Mammary epithelial cell (primary cell): ENCODE measurements at places on chromosomes 3 and 15.

DNA sequence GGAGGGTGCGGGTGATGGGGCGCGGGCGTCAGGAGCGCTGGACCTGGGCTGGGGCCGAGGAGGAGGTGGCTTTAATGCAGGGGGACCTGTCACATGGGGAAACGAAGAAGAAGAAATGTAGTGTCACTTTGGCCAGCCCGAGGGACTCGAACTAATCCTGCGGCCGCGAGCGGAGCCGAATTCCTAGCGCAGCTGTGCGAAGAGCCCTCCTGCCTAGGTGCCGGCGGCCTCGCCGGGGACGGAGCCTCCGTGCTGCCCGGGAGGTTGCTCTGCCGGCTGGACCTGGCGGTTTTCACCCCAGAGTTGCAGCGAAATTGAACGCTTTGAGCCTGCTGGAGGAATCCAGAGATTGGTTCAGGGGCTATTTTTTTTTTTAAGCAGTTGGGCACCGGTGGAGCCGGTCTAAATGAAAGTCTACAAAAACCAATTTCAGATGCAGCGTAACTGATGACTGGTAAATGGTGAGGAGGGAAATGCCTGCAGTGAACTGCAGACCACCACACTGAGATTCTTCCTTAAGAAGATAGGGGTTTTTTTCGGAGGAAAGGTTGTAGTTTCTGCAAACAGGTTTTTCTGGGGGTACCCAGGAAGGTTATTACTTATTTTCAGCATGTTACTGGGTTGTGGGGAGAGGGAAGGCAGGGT is 662 bp downstream of the TMEM108 start:
- no peak for DNase-seq

- DNase-seq: no peak
These were observed 1.4 kb downstream of the DVL3 start for GRCh38 chr3:184156522-184156955.

DNA sequence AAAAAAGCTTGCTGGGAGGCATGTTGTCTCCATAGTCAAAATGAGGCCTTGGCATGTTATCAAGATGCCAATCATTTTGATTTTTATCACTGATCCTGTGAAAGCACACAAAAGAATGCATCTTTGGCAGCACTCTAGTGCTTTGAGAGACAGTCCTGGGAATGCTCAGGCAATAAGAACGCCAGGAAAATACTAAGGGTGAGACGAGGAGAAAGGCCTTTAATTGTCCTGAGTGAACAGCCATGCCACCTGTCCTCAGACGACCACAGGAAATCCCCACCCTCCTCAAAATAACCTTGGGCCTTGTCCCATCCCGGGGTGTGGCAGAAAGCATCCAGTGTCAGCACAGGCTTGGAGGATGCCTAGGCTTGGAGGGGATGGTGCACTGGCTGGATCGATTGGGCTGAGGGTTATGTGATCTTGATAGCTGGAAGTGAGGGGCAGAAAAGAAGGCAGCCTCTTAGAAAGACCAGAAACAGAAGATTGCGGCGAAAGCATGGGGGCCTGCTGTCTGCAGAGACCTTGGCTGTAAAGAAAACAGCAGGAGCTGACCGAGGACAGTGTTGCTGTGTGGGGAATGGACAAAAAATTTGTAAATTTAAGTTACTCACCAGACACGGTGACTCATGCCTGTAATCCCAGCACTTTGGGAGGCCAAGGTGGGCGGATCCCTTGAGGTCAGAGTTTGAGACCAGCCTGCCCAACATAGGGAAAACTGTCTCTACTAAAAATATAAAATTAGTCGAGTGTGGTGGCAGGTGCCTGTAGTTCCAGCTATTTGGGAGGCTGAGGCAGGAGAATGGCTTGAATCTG is 7.3 kb downstream of the TMEM158 start:
- DNase-seq: peak; percentile 64

DNA sequence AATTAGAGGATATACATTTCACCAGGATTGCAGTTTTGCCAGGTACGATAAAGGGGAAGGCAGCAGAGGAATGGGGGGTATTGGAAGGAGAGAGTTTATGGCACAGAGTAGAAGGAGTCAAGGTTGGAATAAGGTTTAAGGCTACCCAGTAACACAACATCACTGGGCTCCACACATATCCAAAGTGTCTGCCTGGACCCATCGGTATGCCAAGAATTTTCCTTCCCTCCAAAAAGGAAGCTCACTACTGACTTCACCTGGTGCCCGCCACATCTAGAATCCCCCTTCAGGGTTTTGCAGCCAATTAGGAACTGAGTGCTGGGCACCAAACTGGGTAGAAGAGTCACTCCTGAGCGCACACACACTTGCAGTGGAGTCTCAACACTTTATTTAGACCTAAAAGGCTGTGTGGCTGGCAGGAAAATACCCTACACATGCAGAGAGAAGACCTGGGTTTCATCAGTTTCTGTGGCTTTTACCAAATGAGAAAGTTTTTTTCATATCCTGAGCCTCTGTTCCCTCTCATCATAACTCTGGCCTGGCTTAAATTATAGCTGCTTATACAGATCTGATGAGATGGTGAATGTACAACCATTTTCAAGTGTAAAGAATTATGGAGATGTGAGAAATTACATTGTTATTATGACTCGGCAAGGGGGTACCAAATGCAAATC is 190.8 kb upstream of the LPP start:
- DNase-seq: no peak

DNA sequence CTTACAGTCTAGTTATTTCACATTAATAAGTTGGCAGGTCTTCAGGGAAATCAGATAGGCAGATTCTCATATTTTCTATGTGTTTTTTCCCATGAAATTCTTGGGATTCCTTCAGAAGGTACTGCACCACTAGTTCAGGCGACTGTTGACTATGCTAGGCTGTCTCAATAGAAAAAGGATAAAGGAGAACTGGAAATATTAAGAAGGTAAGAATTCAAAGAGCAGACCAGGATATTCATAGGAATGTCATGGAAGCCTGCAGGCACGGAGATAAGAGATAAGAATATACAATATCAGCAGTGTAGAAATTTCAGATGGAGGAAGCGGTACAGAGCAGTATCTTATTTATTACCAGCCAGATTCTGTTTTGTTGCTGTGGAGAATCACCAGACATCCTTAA is 432.1 kb upstream of the MDFIC2 start:
- no peak for DNase-seq

GRCh38 chr3:78792212-78792611 is 975.6 kb downstream of the ROBO1 start:
- DNase-seq: no peak

GRCh38 chr15:100778831-100779288 is 100.8 kb upstream of the ALDH1A3 start:
- no peak for DNase-seq

- DNase-seq: no peak
These were observed 23.2 kb downstream of the DCP1A start for GRCh38 chr3:53324105-53324504.

DNA sequence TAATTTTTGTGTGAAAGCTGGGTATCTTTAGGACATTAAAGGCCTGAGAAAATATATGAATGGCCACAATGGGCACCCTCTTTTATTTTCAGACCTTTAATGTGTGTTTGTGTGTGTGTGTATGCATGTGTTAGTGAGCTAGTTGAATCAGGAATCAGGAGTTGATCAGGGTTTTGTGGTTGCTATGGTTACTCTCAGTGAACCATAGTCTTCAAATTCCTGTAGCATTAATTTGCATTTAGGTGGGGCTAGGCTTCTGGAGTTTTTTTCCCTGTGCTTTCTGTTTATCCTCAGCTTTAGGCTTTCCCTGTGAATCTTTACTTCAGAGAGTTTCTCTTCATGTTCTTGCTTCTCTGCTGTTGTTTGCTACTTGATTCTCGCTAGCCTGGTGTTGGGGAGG is 122.0 kb upstream of the ONECUT1 start:
- DNase-seq: peak; percentile 56
